ENCODE measurements at places on chromosomes 1 and 21.

- DNase-seq = no peak
Measured at GRCh38 chr21:33622253-33622652, 19.3 kb downstream of the CRYZL1 start.

DNA sequence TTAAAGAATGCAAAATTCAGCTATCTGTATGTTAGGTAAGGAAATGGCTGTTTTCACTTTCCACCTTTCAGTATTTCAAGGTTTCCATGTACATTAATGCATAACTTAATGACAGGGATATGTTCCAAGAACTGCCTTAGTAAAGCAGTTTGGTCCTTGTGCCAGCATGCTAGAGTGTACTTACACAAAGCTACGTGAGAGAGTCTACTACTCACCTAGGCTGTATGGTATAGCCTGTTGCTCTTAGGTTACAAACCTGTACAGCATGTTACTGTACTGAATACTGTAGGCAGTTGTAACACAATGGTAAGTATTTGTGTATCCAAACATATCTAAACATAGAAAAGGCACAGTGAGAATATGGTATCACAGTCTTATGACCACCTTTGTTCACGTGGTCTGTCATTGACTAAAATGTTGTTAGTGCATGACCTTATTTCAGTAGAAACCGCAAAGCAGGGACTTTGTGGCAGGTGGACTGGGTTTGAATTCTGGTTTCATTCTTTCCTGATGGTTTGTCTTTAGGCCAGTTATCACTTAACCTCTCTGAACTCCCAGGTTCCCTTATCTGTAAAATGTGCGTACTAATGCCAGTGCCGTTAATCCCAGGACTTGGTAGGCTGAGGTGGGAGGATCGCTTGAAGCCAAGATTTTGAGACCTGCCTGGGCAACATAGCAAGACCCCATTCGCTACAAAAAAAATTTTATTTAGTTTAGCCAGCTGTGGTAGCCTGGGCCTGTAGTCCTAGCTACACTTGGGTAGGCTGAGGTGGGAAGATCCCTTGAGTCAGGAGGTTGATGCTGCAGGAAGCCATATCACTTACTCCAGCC is 4.9 kb downstream of the SMYD2 start:
- no peak for DNase-seq

- DNase-seq = no peak
Measured at GRCh38 chr1:36351227-36351977, 28.0 kb upstream of the EVA1B start.

DNA sequence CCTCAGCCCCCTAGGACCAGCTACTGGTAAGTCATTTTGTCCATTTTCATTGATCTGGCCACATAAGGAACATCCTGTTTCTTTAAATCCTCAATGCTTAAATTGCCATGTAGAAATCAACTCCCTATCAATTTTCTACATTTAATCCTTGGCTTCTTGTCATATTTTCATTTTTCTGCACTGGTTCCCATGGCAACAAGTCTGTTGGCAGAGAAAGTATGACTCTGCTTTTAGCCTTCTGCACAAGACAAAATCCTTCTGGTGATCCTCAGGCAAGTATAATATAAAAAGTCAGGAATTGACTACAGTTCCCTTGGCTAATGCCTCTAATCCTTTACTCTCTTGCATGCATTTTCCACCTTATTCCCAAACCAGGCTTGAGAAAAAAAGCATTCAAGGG is 65.0 kb downstream of the LRRC40 start:
- DNase-seq = no peak

GRCh38 chr1:5308249-5308648 is 653.8 kb downstream of the AJAP1 start:
- no peak for DNase-seq

DNA sequence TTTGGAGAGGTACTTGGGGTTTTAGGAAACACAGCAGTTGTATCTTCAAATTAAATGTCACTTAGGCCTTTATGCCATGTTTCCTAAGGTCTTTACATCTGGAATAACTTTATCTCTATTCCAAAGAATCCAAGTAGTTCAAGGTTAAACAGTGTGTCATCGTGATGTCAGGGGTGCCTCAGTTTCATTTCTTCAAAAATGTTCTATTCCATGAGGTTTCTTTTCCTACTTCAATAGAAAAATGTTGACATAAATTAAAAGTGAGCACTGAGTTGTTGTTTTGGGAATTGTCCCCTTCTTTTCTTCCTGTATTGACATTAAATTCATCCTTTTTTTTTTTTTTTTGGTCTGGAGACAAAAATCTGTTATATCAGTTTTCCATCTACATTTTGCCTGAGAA is 160.6 kb upstream of the C21orf91 start:
- no peak for DNase-seq

DNA sequence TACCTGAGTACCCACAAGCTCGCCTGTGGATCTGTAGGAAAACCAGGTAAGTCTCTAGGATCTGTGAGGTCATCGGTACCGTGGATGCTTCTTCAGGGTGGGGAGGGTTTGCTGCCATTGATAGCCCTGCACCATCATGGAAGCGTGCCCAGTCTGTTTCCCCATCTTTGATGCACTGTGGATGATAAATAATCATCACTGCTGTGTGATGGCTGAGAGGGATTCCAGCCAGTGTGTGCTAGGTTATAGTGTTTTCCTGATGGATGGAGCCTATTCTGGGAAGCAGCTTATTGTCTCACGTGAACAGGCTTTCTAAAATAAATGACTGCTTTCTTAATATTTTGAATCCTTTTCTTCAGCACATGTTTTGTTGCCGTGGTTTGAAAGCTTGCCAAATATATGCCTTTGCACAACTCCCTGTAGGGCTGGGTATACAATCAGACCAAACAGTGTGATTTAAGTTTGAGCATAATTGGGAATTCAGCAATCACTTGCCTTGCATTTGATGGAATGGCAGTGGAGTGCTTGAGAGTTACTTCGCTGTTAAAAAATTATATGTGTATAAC is 113.8 kb downstream of the CAMTA1 start:
- no peak for DNase-seq

DNA sequence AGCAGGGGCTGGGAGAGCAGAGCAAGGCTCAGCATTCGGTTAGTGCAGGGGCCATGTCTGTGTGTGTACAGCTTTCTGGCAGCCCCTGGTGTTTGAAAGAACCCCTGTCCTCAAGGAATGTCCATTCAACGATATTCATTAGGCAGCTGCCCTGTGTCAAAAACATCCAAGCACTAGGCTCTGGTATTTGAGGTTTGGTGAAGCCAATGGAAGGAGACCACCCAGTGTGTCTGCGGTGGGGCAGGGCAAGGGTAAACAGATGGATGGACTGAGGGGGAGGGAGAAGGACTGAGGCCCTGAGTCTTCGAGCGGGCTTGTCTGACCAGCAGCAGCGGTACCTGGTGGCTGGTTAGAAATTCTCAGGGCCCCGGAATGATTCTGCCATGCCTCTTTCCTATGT is 155.6 kb upstream of the KLHDC7A start:
- DNase-seq = no peak

GRCh38 chr1:41046347-41046775 is 24.8 kb upstream of the SLFNL1 start:
- DNase-seq = no peak

DNA sequence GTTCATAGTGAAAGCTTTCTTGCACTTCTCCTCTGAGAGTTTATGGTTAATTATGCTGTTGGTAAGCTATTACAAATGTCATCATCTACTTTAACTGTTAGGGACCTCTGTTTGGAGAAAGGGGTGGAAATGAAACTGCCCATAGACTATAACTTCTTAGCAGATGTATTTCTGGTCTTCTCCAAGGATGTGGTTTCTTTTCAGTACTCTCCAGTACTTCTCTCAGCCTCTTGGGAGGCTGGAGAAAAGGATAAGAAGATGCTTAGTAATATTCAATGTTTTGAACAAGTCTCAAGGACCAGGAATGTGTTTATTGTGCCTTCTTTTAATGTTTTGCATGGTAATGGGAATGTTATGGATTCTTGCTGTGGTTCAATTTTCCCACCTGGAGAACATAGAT is 60.4 kb downstream of the LAMC2 start:
- no peak for DNase-seq

DNA sequence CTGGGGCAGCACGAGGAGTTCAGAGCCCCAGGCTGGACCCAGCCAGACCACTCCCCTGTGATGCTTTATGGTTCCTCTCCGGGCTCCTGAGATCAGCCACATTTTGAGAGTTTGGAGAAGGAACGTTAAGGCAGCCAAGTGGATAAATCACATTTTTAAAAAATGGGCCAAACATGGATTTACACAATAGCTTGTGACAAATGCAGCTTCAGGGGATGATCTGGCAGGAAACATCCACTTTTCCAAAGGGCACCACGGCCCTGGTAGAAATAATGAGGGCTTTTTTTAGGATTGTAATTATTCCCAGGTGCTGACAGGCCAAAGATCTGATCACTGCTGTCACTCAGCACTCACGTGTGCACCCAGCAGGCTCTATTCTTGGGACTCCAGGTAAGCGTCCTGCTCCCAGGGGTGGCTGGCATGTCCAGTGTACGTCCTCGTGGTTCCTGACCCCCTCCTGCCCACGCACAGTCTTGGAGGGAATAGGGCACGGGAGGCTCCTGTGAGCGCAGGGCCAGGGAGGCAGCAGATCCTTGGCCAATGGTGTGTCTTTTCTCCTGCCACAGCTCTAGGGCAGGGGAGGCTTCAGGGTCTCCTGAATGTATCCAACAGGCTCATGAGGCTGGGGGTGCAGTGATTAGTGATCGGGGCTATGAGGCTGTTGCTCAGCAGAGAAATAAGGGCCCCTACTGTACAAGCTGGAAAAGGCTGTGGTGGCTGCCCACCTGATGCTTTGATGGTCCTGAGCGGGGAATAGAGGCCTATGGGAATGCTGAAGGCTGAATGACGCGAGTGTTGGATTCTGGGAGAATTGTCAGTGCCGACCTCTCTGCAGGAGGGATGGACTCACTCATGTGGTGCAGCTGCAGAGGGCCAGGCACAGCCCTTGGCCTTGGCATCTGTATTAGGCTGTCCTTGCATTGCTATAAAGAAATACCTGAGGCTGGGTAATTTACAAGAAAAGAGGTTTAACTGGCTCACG is 415.7 kb downstream of the PTPRU start:
- DNase-seq = no peak

DNA sequence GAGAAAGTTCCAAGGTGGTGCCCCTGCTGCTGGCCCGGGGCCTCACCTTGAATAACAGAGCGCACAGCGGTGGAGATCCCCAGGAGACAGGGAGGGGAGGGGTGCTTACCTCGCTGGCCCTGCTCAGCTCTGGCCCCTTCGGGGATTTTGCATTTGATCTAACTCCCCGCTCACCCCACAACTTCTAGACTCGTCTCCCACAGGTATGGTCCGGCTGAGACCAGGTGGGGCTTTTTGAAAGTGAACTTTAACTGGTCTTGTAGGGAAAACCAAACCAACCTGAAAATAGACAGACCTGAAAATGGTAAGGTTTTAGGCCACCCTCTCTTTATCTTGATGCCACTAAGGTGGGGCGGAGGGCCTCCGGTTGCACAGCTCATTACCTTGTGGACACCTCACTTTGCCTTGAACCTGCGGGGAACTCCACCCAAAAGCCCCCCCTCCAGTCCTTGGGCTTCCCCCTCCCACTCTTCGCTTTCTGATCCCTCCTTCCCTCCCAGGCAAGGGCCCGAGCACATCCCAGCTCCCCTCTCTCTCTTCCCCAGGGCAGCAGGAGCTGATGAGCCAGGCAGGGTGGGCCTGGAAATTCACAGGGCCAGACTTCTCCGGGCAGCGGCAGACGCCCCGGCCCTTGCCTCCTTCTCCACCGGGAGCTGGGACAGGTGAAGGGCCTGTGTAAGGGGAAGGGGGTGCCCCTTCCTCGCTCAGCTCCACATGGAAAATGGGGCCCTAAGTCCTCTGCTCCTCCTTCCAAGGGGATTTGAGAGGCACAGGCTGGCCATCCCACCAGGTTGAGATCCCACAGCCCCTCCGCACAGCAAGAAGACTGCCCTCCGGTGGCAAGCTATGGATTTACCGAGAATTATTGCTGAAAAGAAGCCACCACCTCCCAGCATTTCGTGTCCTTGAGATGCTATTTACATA is 16.1 kb downstream of the TNFRSF8 start:
- DNase-seq = no peak

- DNase-seq = no peak
Measured at GRCh38 chr1:90340606-90341005, 345.7 kb downstream of the ZNF326 start.

GRCh38 chr21:39715804-39716397 is 29.1 kb upstream of the IGSF5 start:
- DNase-seq = no peak

- DNase-seq = no peak
Measured at GRCh38 chr1:5140136-5140535, 485.7 kb downstream of the AJAP1 start.

- DNase-seq = no peak
Measured at GRCh38 chr1:186792870-186793581, 35.7 kb upstream of the PLA2G4A start.

GRCh38 chr1:152001631-152002584 is 8.2 kb upstream of the S100A10 start:
- no peak for DNase-seq

All from brain pericyte (primary cell).